Spleen (tissue), 13 donors: ENCODE measurements at places on chromosomes 2 and 18.

GRCh38 chr2:2623939-2624338 lies 292.9 kb upstream of the MYT1L start:
- DNase-seq, result no peak

DNA sequence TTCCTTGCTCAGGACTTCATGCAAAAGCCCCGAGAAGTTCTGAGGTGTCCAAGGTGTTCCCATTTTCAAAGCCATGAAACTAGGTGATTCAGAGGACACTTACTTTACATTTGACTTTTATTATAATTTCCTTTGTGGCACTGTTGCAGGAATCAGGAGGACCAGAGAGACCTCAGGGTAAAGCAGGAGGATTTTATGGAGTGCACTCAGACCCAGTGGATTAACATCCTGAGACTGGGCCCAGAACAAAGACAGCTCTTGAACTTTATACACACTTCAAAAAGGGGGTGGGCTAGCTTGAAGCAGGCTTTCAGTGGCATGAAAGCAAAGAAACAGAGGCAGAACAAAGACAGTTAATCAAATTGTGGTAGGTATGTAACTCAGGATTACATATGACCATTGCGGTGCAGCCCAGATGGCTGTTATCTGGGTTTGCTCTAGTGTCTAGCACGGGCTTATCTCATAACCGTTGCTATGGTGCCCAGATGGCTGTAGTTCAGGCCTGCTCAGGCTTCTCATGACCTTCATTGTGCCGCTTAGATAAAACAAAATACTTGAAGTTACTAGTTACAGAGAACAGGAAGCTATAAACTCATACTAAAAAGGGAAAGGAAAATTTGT lies 39.4 kb downstream of the TMEM182 start:
- DNase-seq, result no peak

DNA sequence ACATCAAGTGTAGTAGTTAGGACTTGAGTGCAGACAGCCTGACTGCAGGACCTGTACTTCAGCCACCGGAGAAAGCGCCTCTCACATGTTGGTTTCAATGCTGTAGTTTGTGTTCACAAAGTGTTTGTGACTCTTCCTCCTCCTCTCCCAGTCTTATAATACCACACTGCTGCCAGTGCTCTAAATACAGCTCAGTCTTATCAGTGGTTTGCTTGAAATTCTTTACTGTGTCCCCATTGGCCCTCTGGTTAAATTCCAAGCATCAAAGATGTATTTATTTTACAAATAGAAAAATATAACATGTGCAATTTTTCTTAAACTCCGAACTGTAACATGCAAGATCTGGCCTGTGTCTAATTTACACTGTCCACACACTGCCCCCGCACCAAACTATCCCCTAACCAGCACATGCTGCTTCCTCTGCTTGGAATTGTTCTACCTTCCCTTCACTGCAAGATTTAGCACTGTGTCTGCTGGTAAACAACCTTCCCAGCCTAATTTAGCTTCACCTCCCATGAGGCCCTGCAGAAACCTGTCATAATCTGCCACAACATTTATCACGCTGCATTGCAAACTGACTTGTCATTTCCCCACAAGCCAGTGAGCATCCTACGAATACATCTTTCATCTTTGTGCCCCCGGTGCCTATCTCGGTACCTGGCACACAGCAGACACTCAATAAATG lies 77.1 kb downstream of the SUMO1 start:
- DNase-seq, result no peak

DNA sequence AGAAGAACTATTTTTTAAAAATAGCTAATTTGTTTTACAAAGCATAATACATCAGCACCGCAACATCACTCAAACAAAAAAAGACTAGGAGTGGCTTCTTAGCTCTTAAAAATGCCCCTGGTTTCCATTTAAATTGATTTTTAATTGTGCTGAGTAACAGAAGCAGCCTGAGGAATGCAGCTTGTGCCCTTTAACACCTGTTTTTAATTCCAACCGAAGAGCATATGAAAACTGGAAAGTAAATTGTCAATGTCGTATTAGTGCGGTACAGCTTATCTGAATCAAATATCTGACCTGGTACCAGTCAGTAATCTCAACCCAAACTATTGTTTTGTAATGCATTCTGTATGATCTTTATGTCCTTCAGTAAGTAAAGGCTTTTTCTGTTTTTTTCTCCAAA lies 13.2 kb upstream of the CD302 start:
- DNase-seq, result no peak

GRCh38 chr2:229416116-229416694 lies 145.1 kb upstream of the PID1 start:
- no peak for DNase-seq

DNA sequence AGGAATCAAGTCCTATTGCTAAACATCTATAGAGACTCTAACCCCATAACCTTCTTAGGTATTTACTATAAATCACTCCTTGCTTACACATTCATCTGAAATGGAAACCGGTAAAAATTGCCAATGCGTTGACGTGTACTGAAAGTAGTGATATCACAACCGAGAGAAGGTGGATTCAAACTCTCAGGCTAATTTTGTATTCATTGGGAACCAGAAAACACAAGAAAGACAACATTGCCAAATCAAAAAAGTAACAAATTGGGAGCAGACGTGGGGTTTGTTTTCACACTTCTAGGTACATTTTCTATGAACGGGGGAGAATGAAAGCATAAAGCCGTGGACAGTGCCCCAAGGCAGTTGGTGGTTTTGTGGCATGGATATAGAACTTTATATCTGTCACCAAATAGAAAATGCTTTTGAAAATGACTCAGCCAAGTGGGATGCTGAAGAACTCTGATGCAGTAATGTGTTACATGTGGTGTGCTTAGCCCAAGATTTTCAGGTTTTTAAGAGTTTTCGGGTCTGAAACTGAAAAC lies 155.1 kb upstream of the RASGRP3 start:
- DNase-seq, result no peak

GRCh38 chr2:219099329-219099728 lies 38.6 kb upstream of the IHH start:
- no peak for DNase-seq

- DNase-seq, result no peak
Observed at GRCh38 chr2:223306371-223306770, 254.4 kb downstream of the KCNE4 start.

DNA sequence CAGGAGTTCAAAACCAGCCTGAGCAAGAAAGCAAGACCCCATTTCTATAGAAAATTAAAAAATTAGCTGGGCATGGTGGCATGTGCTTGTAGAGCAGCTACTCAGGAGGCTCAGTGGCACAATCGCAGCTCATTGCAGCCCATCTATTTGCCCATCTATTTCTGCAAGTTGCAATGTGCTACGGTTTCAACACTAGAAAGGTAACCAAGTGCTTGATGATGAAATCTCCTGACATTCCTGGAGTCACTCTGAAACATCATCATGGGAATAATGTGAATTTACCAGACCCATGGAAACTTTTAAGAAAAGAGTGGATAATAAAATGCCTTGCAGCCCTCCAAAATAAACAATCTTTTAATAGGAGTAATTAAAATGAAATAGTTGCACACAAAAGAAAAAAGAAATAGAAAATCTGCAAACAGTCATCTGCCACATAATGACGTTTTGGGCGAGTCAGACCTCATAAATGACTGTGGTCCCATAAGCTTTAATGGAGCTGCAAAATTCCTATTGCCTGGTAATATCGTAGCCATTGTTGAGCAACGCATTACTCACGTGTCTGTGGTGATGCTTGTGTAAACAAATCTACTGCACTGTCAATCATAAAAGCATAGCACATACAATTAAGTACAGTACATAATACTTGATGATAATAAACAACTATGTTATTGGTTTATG lies 46.6 kb upstream of the AMMECR1L start:
- no peak for DNase-seq

GRCh38 chr2:125167152-125167551 lies 1142.1 kb downstream of the CNTNAP5 start:
- no peak for DNase-seq

- no peak for DNase-seq
Observed at GRCh38 chr2:60605866-60606265, 52.4 kb upstream of the BCL11A start.

GRCh38 chr2:36513661-36514060 lies 84.3 kb downstream of the FEZ2 start:
- DNase-seq, result no peak

GRCh38 chr2:226180281-226180884 lies 619.2 kb downstream of the IRS1 start:
- DNase-seq, result no peak

- no peak for DNase-seq
Observed at GRCh38 chr2:226683196-226683595, 116.4 kb downstream of the IRS1 start.

GRCh38 chr2:173393186-173393585 lies 38.5 kb downstream of the CDCA7 start:
- no peak for DNase-seq

GRCh38 chr2:145919477-145919876 lies 1399.6 kb upstream of the ZEB2 start:
- DNase-seq, result no peak

- DNase-seq, result no peak
Observed at GRCh38 chr18:39966275-39966674, 1988.8 kb upstream of the PIK3C3 start.

- DNase-seq, result no peak
Observed at GRCh38 chr2:71156573-71156972, 26.1 kb downstream of the MPHOSPH10 start.

DNA sequence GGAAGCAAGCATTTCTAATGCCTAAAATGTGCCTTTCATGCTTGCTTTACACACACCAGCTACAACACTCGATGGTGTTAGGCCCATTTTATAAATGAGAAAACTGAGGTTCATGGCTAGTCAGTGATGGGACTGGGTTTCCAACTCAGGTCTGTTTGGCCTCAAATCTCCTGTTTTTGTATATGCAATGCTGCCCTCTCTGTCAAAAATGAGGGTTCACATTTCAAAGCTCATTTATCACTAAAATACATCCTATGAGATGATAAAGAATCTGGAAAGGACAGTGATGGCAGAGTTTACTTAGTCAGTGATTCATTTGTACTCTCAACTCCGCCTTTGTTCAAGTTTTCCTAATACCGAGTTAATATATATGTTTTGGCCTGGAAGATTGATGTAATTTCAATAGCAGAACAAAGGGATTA lies 92.3 kb downstream of the KCTD1 start:
- DNase-seq, result no peak

- no peak for DNase-seq
Observed at GRCh38 chr2:164542581-164543021, 78.7 kb downstream of the GRB14 start.

DNA sequence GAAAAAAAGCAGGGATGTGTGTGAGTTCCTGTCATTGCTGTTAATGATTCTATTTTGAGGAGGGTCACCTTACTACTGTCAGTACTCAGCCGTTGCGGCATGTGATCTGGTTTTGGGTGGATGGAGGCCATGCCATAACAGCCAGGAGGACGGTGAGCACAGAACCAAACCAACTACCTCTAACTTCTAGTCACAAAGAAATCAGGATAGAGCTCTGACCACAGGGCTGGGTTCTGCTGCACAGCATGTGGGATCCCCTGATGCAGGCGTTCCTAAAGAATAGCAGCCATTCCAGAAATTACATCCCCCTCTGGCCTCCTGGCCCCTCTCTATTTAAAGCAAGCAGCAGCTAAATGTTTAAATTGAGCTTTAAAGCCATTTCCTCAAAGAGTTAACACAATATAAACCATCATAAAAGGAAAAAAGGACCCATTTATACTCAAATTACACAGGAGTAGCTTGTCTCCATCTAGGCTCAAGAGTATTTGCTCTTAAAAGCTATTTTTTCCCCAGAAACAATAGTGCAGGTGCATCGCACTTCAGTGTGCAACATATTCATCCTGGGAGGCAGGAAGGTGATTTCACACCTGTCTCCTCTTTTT lies 786.4 kb downstream of the RNF144A start:
- DNase-seq, result no peak

DNA sequence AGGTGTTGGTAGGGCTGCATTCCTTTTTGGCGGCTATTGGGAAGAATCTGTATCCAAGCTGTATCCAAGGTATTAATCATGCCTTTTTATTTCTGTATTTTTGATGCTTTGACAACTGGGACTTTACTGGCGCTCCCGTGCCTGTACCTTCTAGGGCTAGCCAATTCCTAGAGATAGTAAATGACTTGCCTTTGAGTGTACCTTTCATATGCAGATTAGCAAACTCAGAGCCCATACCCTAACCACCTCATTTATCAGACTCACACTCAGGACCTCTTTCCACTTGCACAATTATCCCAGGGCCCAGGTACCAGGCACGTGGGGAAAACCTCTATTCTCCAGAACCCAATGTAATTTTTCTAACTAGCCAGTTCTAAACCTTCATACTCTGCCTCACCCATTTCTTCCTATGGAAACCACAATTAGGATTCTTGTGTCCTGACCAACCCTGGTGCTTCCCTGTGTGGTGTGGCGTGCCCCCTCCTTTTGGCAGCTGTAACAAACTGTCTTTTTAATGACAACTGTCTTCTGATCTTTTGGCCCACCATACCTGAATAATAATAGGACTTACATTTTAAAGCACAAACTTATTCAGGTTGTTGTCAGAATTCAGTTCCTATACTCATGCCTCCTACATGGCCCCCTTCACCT lies 65.8 kb upstream of the PNPT1 start:
- DNase-seq, result no peak

GRCh38 chr2:85132834-85133637 lies at the start of gene TCF7L1:
TCF7L1 (plus strand) TSS chr2:85133392; CDS start chr2:85133685, 293 bp downstream.
- peak; percentile 82 for DNase-seq

DNA sequence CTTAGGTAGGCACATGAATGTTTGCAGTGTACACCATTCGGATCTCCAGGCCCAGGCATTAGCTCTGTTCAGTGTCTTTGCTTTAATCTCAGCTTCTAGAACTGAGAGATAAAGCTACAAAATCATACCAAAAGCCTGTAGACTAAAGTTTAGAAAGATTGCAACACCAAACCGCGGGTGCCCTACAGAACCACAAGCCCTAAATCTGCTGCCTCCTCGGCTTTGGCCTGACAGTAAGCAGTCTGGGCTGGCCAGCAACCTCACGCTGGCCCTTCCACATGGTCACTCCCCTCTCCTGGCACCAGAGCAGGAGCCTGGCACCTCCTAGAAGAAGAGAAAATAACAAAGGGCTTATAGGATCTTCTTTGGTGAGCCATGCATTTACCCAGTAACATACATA lies 8.9 kb upstream of the OSR1 start:
- no peak for DNase-seq

DNA sequence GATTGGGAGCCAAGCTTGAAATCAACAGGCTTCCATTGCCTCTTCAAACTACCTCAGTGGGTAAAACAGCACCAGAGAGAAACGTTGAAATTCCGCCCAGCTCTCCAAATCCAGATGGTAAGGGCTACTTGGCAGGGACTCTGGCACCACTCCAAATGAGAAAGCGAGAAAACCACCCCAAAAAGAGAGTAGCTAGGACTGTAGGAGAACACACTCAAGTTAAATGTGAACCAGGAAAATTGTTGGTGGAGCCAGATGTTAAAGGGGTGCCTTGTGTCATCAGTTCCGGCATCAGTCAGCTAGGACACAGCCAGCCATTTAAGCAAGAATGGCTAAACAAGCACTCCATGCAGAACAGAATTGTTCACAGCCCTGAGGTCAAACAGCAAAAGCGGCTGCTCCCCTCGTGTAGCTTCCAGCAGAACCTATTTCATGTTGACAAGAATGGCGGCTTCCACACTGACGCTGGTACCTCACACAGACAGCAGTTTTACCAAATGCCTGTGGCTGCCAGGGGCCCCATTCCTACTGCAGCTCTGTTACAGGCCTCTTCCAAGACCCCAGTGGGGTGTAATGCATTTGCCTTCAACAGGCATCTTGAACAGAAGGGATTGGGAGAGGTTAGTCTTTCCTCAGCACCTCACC lies 167.3 kb downstream of the ASXL3 start:
- DNase-seq, result no peak

GRCh38 chr2:233429175-233429897 lies 75.0 kb downstream of the DGKD start:
- no peak for DNase-seq
